Nucleus accumbens (tissue), 56 donors: ENCODE measurements at places on chromosomes 3 and 15.

DNA sequence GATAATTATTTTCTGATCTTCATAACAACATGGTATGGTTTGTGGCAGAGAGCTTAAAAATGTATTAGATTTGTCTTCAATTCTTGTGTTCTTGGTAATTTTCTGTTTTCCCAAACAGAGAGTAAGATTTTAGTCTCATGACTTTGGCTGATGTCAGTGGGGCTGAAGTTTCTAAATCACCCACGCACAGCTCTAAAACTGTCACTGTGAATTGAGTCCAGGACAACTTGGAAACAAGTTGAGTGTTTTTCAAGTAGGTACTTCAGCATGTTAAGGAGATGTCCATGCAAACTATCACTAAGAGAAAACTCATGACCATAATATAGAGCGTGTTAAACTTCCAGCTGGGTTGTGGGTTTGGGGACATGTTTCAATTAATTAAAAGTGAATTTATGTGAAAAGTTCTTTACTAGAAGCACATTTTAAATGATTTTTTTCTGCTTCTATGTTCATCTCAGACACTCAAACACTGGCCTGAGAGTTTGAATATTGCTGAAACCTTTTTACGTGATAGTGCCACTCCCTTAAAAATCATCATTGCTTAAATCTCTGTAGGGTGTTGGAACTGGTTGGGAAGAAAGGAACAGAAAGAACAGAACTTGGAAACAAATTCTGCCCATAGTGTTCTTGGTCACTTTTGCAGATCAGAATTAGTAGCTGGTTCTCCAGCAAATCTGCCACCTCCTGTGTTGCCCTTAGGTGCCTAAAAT lies 89.8 kb downstream of the KLHL25 start:
- DNase-seq = no peak

GRCh38 chr3:140091143-140091542 lies 156.2 kb downstream of the CLSTN2 start:
- DNase-seq = no peak

DNA sequence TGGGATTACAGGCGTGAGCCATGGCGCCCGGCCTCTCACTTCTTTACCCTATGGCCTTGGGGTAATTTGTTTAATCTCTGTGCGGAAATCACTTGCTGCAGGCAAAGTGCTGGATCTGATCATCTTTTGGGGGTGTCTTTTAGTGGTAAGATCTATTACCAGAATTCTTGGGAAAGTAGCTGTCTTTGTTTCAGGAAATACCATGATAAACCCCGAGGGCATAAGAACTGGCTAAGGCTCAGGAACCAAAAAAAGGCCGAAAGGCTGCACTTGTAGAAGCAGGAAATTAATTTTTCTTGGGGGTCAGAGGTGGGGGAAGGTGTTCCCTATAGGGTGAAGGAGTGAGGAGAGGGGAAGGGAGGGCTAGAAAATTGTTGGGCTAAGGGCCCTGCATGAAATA lies 22.7 kb upstream of the IGF2BP2 start:
- DNase-seq = no peak

- DNase-seq = peak; percentile 18
These were observed 650 bp downstream of the PYGO1 start for GRCh38 chr15:55587321-55588069.

DNA sequence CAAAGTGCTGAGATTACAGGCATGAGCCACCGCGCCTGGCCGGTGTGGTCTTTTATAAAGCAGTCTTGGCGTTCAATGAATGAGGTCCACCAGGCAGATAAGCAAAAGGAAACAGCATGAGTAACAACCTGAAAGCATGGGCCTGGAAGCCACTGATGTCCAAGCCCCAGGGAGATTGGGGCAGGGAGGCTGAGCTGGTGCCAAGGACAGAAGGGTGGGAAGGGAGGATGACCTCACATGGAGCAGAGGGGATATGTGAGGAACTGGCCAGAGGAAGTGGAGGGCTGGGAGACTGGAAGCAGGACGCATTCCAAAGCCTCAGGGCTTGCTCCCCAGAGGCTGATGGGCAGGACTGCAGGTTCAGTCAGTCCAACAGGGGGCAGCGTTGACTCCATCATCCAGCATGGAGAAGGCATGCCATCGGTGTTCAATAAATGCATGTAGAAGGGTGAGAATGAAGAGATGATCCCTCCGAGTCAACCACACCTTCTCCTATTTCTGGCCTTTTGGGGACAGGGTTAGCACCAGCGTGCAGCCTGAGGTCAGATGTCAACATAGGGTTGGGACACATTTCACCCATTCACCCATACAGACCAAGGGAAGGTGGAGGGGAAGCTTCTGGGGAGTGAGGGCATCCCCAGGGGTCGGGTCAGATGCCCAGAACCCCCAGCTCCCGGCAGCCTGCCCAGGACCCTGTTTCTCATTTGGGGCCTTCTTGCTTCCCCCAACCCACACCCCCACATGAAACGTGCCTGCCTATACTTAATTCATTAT lies 14.8 kb downstream of the MYL3 start:
- no peak for DNase-seq

GRCh38 chr3:26989037-26989436 lies 366.5 kb downstream of the LRRC3B start:
- no peak for DNase-seq

DNA sequence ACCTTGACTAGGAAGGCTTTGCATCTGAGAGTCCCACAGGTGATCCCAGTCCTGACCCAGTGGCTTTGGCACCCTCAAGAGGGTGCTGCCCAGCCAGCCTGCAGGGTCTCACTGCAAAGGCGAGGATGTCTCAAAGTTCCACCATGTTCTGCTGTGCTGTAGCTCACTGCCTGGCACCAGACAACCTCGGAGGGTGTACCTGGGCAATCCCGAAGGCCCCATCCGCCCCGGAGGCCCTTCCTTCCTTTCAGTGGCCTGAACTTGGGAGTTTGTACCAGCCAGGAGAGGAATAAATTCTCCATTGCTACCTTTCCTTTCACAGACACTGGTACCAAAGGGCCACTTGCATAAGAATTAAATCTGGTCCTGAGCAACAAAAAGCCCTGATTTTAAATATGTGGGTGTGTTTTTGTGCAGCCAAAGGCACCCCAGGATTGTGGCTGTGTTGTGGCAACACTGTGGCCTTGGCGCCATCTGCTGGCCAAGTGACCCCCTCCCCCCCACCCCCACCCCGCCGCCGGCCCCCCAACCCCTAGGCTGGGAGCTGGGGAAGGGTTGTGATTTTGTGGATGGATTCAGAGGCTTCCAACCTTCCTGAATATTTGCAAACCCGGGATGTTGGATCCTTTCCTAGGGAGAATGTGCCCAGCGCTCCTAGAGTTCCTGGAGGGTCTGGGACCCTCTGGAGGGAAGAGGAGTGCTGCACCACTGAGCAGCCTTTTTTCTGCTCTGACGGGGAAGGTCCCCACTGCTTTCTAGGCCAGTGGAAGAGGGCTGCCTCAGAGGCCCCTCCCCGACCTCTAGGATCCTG lies 9.7 kb upstream of the PTPN23 start:
- no peak for DNase-seq

DNA sequence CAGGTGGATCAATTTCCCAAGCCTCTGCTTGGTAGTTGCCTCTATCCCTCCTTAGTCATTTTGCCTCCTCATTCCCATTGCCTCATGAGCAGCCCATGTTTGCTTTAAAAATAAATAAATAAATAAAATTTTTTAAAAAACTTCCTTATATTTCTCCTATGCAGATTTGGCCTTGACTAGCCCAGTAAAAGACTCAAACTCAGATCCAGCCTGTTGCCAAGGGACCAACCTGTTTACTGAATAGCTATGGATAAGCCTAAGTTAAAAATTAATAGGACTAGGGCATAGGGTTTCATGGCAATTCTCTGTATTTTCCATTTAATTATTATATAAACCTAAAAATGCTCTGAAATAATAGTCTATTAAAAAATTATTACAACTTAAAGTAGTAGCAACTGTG lies 384.4 kb downstream of the RSL24D1 start:
- DNase-seq = no peak

DNA sequence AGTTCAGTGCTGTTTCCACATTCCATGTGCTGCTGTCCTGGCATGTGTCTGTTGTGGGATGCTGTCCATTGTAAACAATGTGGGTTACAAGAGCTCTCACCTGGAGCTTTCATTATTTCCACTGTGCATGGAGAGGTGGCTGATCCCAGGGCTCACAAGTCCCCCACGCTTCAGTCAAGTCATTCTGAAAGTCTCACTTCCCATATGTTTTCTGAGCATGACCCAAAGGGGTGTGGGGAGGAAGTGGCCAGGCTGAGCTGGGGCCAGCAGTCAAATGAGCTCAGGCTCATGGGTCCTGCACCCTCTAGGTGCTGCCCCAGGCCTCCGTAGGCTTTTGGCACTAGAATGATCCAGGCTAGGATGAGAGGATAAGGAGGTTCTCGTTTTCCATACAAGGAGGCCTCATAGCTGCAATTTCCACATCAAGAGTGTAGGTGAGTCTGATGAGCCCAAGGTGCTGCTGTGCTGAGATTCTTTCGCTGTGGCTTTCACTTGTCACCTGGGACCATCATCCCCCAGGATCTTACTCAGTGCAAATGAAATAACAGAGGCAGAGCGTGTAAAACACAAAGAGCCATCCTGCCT lies 22.0 kb downstream of the STARD5 start:
- no peak for DNase-seq

GRCh38 chr3:104908761-104909160 lies 457.9 kb upstream of the ALCAM start:
- DNase-seq = no peak

DNA sequence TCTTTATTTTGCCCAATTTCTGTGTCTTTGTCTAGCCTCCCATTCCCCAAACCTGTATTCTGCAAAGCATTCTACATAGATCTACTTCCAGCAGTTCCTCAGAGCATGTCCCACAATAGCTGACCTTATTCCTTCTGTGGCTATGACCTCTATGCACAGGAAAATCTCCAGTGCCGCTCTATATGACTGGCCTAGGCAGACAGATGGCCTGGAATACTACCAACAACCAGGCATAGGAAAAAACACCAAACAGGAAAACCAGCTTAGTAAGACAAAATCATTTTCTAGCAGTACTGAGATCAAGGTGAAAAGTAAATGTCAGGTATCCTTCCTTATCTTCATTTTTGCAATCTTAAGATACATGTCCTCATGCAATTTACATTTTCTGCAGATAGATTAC lies 1115.0 kb downstream of the IGSF11 start:
- DNase-seq = no peak

GRCh38 chr15:56739964-56740640 lies 6.8 kb upstream of the ZNF280D start:
- no peak for DNase-seq

DNA sequence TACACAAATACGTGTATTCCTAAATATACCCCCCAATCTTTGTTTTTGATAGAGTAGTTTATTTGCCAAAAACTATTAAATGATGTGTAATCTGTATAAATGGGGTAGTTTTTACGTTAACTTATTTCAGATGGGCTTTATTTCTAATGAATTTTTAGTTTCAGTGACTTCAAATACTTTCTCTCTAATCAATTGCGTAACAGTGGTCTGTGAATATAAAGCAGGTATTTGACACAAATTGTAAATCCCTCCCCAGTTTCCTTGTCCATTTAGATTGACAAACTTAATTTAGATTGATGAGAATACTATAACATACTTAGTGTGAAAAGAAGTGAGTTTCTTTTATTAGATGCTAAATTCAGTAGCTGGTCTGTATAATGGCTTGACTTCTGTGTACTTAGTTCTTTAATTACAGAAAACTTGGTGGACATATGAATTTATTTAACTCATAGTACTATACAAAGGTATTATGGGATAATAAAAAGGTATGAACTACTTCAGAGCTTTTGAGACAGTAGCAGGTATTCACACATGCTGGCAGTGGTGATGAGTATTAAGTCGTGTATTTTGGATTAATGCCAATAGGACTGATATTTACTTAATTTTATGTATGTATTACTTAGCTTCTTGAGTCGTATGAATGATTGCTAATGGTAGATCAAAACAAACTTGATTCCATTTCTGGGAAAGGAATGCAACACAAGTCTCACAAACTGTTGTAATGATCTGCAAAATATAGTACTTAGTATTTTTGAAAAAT lies 81.6 kb downstream of the STT3B start:
- no peak for DNase-seq

DNA sequence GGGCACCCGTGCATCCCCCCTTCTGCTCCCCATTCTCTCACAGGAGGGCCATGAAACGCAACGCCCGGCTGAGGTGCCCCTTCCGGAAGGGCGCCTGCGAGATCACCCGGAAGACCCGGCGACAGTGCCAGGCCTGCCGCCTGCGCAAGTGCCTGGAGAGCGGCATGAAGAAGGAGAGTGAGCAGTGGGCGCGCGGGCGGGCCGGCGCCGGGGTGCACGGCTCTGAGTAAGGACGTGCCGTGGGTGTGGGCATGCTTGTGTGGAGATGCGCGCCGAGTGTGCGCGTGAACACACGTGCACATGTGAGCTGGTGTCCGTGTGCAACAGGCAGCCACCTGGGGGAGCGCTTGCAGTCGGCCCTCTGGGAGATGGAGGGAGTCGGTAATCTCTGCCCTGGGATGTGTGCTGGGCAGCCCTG lies 28.1 kb downstream of the NR1I2 start:
- DNase-seq = no peak

DNA sequence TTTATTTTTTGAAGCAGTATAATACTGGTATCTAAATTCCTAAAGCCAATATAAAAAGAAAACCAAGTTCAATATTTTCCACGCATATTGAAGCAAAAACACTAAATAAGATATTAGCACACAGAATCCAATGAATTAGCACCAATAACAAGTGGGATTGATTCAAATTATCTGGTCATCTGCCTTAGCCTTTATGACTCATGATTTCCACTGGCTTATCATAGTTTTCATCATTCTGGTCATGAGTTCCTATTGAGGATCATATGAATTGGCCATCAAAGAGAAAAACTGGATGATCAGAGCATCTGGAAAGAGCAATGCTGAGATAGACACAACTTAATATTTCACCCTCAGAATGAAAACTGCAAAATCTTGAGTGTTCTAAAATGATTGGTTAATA lies 809.9 kb downstream of the MCTP2 start:
- no peak for DNase-seq

DNA sequence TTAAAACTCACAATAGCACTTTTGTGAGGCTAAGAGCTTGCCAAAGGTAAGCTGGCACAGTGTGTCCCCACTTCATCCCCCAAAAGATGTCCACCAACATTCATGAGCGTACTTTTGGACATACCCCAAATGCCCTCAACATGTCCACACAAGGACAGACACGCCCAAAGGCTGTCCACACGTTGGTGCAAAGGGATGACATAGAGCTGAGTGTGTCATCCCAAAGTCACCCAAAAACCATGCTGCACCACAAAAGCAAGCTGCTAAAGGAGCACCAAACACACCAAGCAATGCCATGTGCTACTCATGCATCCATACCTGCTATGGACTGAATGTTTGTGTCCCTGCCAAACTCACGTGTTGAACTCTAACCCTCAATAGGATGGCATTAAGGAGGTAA lies 57.9 kb downstream of the KLF13 start:
- no peak for DNase-seq

DNA sequence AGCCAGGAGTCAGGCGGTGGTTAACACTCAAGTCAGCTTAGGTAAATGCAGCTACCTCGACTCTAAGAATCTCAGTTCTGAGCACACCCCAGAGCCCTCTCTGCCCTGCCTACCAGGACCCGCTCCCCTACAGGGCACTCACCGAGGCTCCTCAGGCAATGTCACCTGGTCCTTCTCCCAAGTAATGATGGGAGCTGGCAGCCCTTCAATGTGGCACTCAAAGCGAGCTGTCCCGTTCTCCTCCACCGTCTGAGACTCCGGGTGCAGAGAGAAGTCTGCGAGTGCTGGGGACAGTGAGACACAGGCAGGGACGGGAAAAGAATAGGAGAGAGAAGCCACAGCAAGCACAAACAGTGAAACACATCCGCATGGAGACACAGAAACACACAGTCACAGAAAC lies 12.7 kb downstream of the IGDCC4 start:
- no peak for DNase-seq
